RCC 7860 (cell line): ENCODE measurements at places on chromosomes 2 and 18.

DNA sequence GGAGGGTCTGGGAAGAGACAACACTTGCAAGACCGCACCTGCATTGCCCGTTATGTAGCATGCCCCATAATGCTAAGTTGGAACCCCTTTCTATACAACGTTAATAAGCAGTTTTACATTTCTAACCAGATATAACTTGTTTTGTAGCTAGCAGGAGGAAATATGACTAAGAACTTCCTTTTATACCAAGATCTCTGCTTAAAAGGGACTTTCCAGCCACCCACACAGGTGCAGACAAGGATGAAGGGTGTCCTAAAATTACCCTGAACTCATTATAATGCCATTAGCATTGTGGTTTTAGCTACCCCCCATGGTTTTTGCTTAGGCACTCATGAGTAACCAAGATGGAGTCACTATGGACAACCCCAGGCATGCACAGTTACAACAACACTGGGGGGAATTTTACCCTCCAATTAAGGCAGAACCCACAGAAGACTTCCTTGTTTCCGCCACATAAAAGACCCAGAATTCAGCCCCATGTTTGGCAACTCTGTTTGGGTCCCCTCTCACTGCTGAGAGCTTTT lies 362.8 kb downstream of the CBLN2 start:
- DNase-seq: no peak

DNA sequence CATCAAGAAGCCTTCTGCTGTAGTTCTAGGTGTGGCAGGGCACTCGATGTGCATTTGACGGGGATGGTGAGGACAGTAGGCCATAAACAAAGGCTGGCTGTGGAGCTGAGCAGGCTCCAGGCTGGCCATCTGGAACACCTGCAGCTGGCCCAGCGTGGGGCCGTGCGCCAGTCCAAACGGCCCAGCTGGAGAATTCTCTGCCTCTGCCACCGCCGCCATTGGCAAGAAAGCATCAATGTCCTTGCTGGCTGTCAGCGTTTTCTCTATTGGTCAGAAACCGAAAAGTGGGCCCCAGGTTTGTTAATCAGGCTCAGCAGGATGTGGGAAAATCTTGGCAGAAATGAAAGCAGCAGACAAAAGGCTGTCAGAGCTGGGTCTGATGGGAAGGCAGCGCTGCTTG lies 24.0 kb upstream of the CTIF start:
- no peak for DNase-seq

- no peak for DNase-seq
Measured at GRCh38 chr18:34801774-34802173, 91.7 kb downstream of the DTNA start.

DNA sequence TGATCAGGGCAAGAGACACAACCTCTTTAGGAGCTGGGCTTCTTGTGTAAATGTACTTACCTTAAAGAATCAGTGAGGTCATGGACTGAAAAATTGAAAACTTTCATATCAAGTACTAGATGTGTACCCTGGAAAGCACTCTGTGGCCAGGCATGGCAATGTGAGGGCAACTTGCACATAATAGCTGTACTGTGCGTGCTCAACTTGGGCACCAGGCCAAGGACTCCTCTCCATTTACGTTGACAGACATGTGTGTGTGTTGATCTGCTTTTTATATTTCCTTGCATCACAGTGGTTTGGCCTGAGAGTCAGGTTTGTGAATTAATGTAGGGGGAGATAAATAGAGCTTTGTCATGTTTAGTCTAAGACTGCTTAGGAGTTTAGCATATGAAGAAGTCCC lies 669.5 kb upstream of the REG3G start:
- DNase-seq: no peak

DNA sequence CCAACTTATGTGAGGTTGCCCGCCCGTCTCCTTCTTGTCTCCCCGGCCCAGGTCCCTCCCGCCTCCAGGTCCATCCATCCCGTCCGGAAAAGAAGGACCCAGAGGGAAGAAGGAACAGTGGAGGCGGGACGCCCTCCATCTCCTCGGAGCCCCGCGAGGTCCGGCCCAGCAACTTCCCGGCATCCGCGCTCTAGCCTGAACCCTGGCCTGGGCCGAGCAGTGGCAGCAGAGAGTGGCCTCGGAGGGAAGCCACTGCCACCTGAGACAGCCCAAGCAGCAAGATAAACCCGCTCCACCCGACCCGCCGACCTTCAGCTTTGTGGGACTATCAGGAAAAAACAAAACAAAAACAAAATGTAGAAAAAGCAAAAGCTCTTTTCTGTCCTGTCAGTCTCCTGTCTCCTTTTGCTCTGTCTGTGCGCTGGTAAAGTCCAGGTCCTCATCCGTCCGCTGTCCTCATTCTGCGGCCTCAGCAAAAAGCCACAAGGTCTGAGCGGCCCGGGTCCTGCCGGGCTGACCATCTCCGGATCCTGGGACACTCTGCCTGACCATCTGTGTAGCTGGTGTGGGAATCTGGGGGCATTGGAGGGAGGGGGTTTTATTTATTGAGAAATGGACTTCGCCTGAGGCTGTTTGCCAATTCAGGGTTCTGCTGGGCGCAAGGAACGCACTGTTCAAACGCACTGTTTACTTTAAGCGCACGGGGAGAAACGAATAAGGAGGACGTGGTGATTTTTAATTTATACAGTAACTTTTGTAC lies 3.1 kb downstream of the DLX1 start:
- no peak for DNase-seq

- DNase-seq: no peak
Measured at GRCh38 chr2:227237786-227238185, 73.4 kb downstream of the COL4A3 start.

DNA sequence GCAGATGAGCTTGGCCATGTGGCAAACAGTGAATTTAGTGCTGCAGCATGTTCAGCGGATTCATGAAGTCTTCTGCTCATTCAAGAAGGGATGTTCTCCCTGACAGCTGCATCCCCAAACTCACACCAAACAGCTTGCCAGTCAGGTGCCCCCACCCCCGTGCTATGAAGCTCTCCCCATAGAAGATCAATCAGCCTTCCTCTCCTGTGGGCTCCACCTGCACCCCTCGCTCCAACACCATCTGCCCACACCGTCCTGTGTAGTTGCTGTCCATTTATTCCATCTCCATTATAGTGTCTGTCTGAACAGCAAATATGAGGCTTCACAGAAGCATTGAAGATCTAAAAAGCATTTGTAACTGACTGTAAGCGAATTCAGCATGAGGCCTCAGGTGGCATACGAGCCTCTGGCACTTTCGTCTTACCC lies 218.9 kb downstream of the BCL2 start:
- DNase-seq: no peak

- no peak for DNase-seq
Measured at GRCh38 chr18:58355243-58355642, 273.6 kb downstream of the ALPK2 start.

DNA sequence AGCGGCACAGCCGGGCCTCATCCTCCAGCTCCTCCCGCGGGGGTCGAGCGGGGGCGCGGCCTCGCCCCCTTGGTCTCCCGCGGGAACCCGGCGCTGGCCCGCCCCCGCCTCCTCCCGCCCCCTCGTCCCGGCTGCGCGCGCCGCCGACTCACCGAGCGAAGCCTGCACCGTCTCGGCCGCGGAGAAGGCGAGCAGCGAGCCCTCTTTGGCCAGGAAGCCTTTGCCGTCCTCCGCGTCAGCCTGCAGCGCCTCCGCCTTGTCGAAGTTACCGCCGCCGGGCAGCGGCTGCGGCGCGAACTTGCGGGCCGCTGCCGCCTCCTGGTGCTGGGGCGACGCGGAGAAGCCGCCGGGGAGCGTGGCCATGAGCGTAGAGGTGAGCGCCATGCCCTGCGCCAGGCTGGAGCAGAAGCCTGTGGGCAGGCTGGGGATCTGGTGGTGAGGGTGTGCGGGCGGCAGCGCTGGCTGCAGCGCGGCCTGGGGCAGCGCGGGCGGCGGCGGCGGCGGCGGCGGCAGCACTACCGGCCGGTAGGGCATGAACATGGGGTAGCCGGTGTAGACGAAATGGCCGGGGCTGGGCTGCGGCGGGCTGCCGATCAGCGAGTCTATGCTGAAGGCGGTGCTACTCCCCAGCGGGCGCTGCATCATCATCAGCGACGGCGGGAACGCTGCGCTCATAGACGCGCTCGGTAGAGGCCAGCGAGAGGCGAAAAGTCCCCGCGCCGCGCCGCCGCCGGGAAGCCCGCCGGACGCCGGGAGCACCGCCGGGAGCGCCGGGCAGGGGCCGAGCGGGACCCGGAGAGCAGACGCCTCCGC lies 683 bp downstream of the GBX2 start:
- DNase-seq: peak; percentile 8

DNA sequence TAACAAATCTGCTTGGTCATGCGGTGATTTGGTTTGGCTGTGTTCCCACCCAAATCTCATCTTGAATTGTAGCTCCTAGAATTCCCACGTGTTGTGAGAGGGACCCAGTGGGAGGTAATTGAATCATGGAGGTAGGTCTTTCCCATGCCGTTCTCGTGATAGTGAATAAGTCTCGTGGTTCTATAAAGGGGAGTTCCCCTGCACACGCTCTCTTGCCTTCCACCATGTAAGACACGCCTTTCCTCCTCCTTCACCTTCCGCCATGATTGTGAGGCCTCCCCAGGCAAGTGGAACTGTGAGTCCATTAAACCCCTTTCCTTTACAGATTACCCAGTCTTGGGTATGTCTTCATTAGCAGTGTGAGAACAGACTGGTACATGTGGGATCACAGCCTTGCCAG lies 36.7 kb downstream of the TRABD2A start:
- no peak for DNase-seq

DNA sequence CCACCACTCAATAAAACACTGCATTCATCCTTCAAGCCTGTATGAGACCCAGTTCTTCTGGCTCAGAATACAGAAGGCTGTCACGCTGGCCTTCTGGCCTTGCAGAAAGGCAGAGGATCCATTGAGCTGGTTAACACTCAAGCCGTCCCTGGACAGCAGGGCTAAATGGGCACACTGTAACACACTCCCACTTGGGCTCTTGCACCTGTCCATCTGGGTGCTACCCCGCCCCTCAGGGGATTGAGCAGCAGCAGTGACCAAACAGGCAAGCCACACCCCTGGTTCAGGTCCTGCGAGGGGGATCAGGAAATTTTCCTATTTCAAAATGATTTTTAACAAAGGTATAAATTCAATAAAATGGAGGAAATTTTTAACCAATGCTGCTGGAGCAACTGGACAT lies 936.0 kb downstream of the CNTNAP5 start:
- no peak for DNase-seq

DNA sequence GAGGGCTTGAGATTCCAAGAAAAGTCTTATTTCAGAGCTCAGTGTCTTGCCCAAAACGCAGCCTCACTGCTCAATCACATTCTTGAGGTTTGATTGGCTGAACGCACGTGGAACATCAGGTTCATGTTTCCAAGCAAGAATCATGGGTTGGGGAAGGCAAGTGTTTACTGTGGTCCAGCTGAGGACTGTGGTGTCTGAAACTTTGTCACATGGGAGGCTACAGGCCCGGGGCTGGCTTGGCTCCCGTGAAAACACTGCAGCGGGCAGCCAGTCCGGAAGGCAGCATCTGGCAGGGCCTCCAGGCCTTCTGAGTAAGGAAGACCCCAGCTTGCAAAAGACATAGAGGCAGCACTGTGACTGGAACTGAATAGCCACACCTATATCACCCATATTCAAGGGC lies 84.7 kb downstream of the POLR1A start:
- no peak for DNase-seq

- DNase-seq: no peak
Measured at GRCh38 chr2:11872948-11873269, 126.5 kb downstream of the LPIN1 start.
